ENCODE measurements at places on chromosomes 2 and 18.
A peak's percentile ranks its signal among the peaks of the same experiment; 100 is the strongest.

DNA sequence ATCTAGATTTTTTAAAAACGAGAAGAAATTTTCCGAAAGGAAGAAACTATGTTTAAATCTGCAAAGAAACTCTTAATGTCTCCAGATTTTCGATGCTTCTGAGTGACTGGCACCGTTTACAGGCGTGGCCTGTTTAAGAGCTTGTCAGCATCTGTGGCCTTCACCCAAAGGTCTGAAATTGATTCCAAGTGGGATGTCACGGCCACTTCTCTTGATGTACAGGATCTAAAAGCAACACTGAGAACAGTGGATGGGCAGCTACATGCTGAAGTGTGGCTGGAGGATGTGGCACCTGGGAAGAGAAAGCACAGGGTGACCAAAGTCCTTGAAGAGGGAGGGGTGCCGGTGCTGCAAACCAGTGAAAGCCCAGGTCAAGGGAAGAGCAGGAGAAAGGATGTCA, 28.0 kb downstream of the EMILIN2 start:
- no peak for DNase-seq

GRCh38 chr18:78873926-78874500, 105.6 kb upstream of the SALL3 start:
- DNase-seq: no peak

- DNase-seq: no peak
Measured at GRCh38 chr18:9663377-9663776, 44.7 kb upstream of the RAB31 start.

- DNase-seq: no peak
Measured at GRCh38 chr2:83602753-83603152, 856.3 kb downstream of the SUCLG1 start.

DNA sequence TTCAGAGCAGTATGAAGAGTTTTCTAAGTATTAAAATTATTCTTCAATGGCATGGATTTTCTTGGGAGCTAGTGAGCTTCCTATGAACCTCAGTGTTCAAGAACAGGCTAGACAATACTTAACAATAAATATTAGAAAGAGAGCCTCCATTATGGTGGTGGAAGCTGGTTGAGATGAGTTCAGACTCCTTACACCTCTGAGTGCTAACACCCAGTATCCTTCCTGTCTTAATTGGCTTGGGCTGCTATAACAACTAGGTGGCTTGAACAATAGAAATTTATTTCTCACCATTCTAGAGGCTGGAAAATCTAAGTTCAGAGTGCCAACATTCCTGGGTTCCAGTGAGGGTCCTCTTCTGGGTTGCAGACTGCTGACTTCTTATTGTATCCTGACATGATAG, 369.4 kb upstream of the HNRNPA3 start:
- no peak for DNase-seq

GRCh38 chr2:64325477-64325851, 128.5 kb upstream of the LGALSL start:
- no peak for DNase-seq

- DNase-seq: no peak
Measured at GRCh38 chr18:25467226-25467987, 115.4 kb upstream of the ZNF521 start.

DNA sequence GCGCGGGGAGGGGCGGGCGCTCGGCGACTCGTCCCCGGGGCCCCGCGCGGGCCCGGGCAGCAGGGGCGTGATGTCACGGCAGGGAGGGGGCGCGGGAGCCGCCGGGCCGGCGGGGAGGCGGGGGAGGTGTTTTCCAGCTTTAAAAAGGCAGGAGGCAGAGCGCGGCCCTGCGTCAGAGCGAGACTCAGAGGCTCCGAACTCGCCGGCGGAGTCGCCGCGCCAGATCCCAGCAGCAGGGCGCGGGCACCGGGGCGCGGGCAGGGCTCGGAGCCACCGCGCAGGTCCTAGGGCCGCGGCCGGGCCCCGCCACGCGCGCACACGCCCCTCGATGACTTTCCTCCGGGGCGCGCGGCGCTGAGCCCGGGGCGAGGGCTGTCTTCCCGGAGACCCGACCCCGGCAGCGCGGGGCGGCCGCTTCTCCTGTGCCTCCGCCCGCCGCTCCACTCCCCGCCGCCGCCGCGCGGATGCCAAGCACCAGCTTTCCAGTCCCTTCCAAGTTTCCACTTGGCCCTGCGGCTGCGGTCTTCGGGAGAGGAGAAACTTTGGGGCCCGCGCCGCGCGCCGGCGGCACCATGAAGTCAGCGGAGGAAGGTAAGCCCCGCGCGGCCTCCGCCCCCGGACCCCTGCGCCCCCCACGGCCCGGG, at the start of gene NFATC1:
NFATC1 (plus strand) TSS at position 170 of the 644 bp plus-strand sequence; CDS start at position 465, 295 bp downstream.
- peak; percentile 81 for DNase-seq

GRCh38 chr2:221848286-221848685, 276.2 kb upstream of the EPHA4 start:
- DNase-seq: no peak

GRCh38 chr2:96499061-96499960, 5.8 kb downstream of the NEURL3 start:
- no peak for DNase-seq

DNA sequence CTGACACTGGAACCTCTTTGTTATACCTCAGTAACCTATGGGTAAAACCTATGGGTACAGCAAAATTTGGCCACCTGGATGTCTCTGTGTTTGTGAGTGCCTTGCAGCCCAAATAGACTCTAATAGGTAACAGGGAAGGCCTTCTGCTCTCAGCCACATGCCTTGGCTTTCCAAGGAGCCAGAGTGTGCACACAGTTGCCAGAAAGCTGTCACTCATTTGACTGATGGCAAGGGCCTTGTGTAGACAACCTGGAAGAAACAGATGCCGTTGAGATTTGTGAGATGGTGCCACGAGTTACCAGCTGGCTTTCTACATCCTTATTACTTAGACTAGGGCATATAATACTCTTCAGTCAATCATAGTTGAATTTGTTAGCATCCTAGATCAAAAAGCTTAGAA, 90.1 kb upstream of the RAB12 start:
- DNase-seq: no peak

DNA sequence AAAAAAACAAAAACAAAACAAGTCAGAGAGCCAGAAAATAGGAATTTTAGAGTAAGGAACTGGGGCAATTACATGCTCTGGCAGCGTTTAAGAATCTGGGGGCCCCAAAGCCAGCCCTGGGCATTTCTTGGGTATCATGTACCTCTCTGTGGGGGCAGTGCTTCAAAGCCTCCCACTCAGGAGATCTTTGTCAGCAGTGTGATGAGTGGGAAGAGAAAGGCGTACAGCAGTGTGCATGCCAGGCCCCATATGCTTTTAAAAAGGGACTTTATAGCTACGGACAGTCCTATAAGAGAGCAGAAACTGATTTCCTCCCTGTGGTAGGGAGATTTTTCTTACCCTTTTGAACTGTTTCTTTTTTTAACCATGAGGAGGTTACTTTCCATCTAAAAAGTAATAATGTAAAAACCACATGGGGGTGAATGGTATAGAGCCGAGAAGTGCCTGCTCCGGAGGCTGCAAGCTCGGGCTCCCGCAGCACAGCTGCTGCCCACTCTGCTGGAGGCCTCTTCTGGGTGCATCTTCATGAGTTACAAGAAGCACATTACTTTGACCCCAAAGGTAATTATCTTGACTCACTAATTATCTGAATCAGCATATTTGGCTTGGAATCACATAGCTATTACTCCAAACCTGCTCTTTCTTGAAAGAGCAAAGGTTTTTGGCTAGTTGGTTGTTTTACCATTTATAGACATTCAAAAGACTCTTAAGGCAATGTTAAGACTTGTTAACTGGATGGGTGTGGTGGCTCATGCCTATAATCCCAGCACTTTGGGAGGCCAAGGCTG, 46.4 kb downstream of the PROC start:
- DNase-seq: no peak

DNA sequence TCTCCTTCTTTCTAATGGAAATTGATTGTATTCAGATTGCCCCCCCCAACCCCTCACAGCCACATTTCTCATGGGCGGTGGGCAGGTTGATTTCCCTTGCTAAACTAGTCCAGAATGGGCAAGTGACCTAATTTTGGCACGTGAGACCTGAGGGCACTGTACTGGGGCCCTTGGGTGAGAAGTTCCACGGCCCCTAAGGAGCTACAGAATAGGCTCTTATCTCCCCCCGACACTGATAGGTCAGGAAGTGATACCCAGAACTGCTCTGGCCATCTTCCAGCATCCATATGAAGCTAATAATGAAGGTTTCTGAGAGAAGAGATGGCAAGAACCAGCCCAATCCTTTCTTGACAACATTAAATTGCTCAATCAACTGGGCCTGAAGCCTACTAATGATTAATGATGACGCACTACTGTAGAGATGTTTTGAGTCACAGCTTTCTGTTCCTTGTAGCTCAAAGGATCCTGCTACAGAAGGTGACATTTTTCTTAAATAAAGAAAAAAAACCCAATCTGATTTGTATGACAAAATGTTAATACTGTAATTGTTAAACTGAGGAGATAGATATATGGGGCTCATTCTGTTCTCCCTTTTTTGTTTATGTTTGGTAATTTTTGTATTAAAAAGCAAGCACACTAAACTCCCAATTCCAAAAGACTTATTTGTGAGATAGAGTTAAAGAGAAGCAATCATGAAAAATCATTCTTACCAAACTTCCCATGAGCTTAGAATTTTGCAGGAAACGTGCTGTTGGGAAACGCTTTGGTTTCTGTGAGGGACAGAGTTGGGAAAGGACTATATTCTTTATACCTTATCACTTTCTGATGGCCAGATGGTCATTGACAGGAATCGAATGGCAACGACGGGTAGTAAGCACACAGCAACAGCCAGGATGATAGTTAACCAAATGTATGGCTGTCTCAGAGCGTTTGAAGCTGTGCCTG, 28.2 kb upstream of the NARS1 start:
- no peak for DNase-seq

GRCh38 chr2:149058936-149059335, 20.4 kb downstream of the LYPD6B start:
- no peak for DNase-seq

DNA sequence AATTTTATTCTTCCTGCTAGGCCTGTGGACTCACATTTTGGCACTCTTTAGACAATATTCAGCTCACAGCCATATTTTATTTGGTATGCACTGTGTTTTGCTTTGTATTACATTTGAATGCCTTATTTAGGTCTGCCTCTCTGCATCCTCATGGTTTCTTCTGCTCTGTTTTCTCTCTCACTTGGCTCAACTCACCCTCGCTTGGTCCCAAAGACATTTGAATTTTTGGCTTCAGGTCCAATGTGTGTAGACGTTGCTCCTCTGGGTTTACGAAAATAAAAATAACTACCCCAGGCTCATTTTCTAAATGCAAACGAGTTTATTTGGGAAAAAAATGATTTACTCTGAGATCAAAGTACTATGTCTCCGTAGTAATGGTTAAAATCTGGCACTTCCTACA, 91.1 kb upstream of the REG3A start:
- DNase-seq: no peak

DNA sequence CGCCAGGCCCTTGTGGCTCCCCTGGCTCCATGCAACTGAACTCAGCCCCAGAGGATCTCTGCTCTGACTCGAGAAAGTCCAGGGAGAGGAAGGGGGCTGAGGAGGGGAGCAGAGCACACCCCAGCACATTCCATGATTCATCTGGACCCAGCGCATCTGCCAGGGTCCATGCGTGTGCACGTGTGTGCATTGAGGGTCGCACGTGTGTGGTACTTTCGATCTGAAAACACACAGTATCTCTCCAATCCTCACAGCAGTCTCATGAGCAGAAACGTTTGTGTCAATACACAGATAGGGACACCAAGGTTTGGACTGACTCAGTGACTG, 146.4 kb upstream of the ID2 start:
- no peak for DNase-seq

- DNase-seq: no peak
Measured at GRCh38 chr2:145114726-145115125, 594.8 kb upstream of the ZEB2 start.

DNA sequence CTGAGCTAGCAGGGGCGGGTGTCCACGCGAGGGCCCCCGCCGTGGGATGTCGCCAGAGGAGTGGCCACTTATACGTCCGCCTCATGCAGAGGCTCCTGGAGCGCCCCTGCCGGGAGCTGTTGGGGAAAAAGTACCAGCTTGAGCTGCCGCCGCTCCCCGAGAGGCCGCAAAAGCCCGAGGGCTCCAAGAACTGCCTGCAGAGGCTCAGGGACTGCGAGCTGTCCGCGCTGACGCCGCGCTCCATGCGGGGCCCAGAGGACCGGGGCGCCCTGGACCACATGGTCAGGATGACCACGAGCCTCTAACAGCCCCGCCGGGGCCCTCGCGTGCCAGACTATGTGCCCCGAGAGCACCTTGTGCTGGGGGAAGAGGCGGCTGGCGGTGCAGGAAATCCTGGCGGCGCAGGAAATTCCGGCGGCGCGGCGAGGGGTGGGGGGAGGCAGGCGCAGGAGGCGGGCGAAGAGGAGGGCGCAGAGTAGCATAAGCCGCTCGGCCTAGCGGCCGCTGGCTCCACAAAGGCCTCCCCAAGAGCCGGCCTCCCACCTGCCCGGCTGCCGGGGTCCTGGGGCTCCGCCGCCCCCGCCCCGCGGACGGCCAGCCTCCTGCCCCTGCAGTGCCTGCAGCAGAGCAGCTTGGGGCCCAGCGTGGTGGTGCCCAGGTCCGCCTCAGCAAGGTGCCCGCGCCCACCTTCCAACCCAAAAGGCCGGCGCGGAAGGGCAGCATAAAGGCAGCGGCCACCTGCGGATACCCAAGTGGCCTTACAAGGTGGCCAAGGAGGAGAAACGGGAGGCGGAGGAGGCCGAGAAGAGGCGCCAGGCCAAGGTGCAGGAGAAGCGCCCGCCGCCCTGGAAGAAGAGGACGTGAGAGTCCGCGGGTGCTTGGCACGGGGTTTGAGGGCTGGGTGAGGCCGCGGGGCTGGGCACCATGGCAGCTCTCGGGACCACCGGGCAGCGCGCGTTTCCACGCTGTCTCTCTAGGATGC, 42.1 kb upstream of the TRIM43B start:
- peak; percentile 41 for DNase-seq

DNA sequence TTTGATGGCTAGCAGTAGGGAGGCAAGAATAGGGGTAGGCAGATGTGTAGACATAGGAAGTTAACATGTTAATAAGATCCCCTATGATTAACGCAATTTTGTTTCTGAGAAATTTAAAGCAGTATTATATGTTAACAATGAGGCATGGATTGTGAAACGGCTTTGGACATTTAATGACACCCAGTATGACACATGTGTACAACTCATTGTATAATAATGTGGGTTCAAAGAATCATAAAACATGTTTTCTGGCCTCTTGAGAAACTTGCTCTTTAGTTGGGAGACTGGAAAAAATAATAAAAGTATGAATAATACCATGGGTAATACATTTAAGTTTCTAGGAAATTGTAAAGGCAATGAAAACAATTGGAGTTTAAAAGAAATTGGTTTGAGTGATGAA, 332.1 kb upstream of the CDH20 start:
- no peak for DNase-seq

All from activated CD4-positive, alpha-beta T cell treated with anti-CD3 and anti-CD28 coated beads, Interleukin-2, amount 50 U/mL, for 24 hours (primary cell).